ENCODE measurements at places on chromosomes 5 and 9.
A peak's percentile ranks its signal among the peaks of the same experiment; 100 is the strongest.

GRCh38 chr5:159478950-159479349 is 148.7 kb upstream of the IL12B start:
- no peak for DNase-seq

- no peak for DNase-seq
Measured at GRCh38 chr9:14936491-14936890, 26.3 kb upstream of the FREM1 start.

GRCh38 chr9:87336914-87337333 is 160.7 kb upstream of the DAPK1 start:
- DNase-seq, result peak; percentile 51

GRCh38 chr5:16574789-16575721 is 41.7 kb downstream of the RETREG1 start:
- DNase-seq, result no peak

GRCh38 chr9:90420768-90421513 is 221.7 kb downstream of the DIRAS2 start:
- no peak for DNase-seq

DNA sequence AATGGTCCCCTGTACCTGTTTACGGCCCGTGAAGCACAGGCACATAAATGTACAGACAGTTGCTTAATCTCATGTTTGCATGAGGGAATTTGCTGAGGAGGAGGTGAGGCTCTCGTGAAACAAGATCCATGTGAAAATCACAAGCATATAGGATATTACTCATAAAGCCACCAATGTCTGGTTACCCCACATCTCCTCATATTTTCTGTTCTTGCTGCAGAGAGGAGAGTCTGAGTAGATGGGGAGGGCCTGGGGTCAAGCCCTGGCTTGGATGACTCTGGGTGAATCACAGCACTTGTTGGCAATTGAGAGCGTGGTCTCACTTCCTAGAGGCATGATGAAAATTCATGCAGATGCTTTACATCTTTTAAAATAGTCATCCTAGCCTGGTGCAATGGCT is 975 bp downstream of the AGXT2 start:
- DNase-seq, result no peak

DNA sequence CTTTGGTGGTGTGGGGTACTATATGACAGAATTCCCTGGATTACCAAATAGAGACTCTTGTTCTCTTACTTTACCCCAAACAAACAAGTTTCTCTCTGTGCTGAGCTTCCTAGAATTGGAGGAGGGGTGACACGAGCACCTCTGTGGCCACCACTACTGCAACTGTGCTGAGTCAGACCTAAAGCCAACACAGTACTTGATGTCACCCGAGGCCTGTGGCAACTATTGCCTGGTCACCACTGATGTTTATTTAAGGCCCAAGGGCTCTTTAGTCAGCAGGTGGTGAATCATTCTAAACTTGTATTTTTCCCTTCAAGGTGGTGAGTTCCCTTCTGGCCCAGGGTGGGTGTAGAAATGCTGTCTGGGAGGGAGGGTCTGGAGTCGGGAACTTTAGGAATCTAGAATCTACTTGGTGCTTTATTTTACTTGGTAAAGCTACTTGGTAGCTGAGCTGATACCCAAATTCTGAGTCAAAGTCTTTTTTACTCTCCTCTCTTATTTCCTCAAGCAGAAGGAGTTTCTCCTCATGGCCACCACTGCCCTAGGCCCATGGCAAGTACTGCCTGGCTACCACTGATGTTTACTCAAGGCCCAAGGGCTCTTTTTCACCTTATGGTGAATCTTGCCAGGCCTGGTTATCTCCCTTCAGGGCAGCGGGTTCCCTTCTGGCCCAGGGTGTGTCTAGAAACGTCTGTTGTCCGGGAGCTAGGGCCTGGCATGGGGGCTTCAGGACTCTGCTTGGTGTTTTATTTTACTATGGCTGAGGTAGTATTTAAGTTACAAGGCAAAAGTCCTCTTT is 9.8 kb downstream of the LURAP1L start:
- peak; percentile 77 for DNase-seq

- no peak for DNase-seq
Measured at GRCh38 chr9:71683598-71684235, 84.6 kb downstream of the CEMIP2 start.
